NCI-H2029 (cell line): ENCODE measurements at places on chromosomes 13 and 19.

- no peak for DNase-seq
Measured at GRCh38 chr19:5563008-5563431, 4.7 kb downstream of the TINCR start.

GRCh38 chr13:41542281-41542680 lies 84.9 kb downstream of the RGCC start:
- no peak for DNase-seq

- peak; percentile 61 for DNase-seq
Measured at GRCh38 chr19:35557539-35558399, 5.7 kb downstream of the ATP4A start.

- DNase-seq: no peak
Measured at GRCh38 chr19:33349319-33350289, 23.9 kb upstream of the CEBPG start.
